ENCODE measurements at places on chromosomes 16 and 17. TPM values are rescaled to one million over a fixed set of nuclear protein-coding genes. Genes with fewer than 3 reads are reported as not detected.

DNA sequence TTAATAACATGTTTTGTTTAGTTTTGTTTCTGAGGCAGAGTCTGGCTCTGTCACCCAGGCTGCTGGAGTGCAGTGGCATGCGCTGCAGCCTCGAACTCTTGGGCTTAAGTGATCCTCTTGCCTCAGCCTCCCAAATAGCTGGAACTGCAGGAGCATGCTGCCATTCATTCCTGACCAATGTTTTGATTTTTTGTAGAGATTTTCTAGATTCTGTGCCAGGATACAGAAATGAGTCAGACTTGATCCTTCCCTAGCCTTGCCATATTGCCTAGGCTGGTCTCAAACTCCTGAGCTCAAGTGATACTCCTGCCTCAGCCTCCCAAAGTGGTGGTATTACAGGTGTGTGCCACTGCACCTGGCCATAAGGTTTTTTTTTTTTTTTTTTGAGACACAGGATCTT lies 17.7 kb downstream of the TAOK1 start:
- no peak for DNase-seq

DNA sequence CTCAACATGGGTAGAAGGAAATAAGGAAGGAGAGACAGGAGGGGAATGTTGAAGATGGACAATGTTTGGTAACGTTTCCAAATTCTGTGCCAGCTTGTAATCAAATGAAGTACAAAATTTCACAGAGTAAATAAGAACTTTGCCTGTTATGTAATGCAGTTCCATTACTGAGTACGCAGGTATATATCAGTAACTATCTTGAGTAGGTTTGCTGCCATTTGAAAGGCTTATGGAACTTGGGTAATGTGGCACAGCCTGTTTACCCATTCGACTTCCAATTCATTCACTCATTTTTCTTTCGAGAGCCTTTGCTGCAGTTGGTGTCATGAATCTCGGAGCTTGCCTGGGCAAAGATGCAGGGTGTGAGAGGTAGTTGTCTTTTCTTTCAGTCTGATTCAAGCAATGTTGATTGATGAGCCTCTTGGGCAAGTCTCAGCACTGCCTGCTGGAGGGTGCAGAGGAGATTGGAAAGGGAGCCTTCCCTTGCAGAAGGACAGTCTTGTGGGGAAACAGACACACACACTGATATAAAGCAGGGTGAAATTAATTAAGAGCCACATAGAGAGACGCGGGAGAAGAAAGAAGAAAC lies 53.4 kb downstream of the ZNF18 start:
- no peak for DNase-seq

GRCh38 chr16:66474750-66475199 lies 47.7 kb downstream of the BEAN1 start:
- no peak for DNase-seq

CCL17 gene
- total RNA-seq = not detected

KRT13 gene
- not detected for total RNA-seq

GRCh38 chr17:50918933-50919296 lies 52.8 kb upstream of the TOB1 start:
- DNase-seq = no peak

PNMT gene
- total RNA-seq = not detected

DNA sequence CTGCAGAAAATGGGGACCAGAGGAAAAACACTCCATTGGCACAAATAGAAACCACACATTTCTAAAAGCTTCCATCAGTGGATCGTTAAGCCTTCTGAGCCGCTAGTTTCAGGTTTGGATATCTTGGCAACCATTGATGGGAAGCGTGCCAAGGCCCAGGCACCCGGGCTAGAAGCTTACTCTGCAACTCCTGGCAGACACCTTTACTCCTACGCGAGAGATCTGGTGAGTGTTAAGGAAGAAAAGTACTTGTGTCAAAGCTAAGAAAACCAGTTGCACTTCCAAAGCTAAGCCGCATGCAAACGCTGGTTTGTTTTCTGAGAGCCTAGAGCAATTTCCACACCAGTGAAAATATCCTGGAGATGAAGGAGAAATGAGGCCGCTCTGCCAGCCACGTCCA lies 472.4 kb downstream of the PMP22 start:
- DNase-seq = no peak

- DNase-seq = no peak
These were observed 79.5 kb upstream of the CCL1 start for GRCh38 chr17:34442387-34443111.

- no peak for DNase-seq
These were observed 50.7 kb downstream of the NUP93 start for GRCh38 chr16:56780646-56781045.

GRCh38 chr17:48333034-48333530 lies 96.9 kb downstream of the SKAP1 start:
- no peak for DNase-seq

HOXB13 gene
- total RNA-seq = 3.8 TPM

DNA sequence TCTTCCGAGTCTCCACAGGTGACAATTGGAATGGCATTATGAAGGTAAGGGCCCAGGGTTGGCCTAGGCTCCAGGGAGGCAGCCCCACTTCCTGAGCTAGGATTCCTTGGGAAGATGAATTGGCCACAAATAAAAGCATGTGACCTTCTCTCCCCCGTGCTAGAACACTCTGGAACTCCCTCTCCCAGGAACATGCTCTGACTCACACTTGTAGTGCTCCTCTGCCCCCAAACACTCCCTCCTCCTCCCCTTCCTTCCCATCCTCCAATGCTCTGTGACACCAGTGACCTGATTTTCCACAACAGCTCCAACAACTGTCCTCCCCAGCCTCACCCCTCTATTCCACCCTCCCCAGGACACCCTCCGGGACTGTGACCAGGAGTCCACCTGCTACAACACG lies 16.4 kb upstream of the ABCC3 start:
- DNase-seq = no peak

TLCD3B gene
- total RNA-seq = 0.04 TPM

- peak; percentile 54 for DNase-seq
These were observed 18.5 kb downstream of the ANKRD40 start for GRCh38 chr17:50689251-50689650.

DNA sequence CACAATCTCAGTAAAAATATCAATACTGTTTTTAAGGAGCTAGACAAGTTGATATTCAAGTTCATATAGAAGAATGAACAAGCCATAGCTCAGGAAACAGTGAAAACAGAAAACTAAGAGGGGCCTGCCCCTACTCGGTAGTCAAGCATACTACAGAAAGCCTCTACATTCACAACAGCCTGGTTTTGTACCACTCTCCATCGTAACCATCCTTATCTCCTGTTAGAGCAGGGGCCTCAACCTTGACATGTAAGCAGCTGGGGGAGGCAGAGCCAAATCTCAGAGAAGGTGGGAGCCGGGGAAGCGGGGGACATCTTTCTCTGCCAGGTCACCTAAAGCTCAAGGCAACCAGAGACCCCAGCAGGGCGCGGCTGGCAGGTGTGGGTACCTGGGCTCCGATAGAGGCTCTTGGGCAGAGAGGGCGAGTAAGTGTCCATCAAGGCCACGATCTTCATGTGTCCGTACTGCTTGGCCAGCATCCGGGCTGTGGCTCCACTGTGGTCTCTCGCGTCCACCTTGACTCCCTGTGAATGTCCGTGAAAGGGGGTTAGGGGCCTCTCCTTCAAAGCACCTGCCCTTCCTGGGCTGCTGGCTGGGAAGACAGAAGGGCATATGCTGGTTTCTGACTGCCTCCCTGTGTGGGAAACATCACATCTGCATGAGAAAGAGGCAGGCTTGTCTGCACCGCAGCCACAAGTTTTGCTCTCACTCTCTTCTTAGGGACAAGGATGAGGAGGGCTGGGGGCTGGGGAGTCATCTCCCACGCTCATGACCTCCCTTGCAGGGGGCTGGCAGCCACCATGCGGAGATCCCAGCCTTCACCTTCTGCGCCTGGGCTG lies 20.2 kb downstream of the ANKS3 start:
- DNase-seq = no peak

DNA sequence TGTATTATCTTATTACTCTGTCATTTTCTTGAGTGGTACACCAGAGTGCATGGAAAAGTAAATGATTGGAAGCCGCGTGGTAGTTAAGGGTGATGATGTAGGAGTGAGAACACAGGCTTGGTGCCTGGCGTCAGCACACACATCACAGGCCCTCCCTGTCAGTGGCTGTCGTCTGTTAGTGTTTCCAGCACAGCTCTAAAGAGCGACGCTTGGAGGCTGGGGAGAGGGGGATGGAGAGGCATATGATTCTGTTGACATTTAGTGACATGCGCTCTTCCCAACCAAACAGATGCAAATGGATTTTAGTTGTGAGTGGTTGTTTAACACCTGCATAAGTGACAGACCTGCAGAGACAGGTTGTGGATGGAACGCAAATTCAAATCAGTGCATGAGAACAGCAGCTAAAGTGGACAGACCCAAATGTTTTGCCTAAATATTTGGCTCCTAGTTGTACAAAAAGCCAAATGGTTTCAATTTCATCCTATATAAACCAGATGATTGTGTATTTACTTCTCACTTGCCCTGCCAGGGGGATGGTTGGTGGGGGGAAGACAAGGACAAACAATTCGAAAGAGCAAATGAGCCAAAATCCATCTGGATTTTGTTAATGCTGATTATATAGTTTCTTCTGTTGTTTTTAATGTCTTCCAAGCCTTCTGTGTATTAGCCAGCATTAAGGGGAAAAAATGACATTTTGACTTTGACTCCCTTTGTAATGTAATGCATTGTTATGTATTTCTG lies 222.3 kb downstream of the WWOX start:
- DNase-seq = no peak

GRCh38 chr16:560204-560700 lies at the start of gene PRR35:
TSS of gene PRR35 (plus strand) at chr16:560394. CDS start at chr16:563295, 2,901 bp downstream.
- no peak for DNase-seq

GRCh38 chr17:67842648-67843047 lies 17.3 kb downstream of the BPTF start:
- no peak for DNase-seq

SOX9 gene
- 13.9 TPM for total RNA-seq

SLC16A13 gene
- 0.77 TPM for total RNA-seq

DNA sequence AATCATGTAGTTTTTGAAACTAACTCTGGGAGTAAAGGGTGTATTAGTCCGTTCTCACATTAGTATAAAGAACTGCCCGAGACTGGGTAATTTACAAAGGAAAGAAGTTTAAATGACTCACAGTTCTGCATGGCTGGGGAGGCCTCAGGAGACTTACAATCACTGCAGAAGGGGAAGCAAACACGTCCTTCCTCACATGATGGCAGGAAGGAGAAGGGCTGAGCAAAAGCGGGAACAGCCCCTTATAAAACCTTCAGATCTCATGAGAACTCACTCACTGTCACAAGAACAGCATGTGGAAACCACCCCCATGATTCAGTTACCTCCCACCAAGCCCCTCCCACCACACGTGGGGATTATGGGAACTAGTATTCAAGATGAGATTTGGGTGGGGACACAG lies 256.5 kb upstream of the TNRC6C start:
- no peak for DNase-seq

DNA sequence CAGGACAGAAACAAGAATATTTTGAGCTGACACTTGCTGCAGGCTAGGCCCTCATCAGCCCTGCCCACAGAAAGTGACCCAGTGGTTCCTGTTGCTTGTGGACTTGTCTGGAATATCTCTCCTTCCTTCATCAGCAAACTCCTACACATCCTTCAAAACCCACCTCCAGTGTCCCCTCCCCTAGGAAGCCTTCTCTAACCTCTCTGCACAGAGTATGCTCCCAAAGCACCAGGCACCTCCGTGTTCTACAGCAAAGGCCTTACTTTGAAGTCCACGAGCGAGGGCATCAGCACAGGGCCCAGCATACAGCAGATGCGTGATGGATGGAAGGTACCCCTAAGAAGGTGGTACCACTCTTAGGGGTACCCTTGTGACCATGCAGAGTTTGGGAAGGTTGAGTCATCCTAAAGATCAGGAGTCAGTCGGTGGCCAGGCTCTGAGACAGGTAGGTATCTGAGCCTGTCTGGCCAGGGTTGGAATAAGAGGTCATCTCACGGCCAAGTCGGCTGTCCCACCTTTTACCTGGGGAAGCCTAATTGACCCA lies 2.0 kb downstream of the CCDC102A start:
- no peak for DNase-seq

SPATA22 gene
- total RNA-seq = not detected

- no peak for DNase-seq
These were observed 26.1 kb downstream of the IKZF3 start for GRCh38 chr17:39838057-39838456.

GRCh38 chr17:79324194-79324593 lies 249.6 kb downstream of the ENGASE start:
- no peak for DNase-seq

DNA sequence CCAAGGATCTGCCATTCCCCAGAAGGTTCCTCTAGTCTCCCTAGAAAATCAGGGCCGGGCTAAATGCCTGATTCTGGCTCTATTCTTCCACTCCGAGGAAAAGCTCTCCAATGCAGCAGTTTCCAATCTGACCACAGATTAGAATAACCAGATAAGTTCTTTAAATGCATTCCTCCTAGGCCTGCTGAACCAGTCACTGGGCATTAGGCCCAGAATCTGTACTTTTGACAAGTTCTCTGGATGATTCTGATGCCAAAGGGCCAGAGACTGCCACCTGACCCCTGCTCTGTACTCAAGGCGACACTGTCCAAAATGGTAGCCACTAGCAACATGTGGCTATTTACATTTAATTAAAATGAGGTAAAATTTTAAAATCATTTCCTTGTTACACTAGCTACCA lies 22.3 kb downstream of the MAP3K14 start:
- DNase-seq = peak; percentile 70

GRCh38 chr16:89268987-89269735 lies 51.7 kb downstream of the ZNF778 start:
- DNase-seq = no peak

GRCh38 chr17:4073983-4074830 lies 68.6 kb downstream of the ZZEF1 start:
- DNase-seq = no peak

DNA sequence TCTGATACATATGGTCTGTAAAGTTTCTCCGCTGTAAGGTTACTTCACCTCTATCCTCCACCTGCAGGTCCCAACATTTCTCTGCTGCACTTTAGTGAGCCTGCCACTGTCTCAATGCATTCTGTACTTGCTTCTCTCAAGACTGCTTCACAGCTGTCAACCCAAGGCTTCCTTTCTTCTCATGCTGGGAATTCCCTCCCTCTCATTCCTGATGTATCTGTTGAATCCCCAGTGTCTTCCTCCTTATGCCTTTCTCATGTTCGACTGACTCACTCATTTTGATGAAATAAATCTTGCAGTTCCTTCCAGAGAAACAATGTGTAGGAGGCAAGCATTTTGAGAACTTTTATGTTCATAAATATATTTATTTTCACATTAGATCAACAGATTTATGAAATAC lies 288.3 kb downstream of the CNTNAP4 start:
- DNase-seq = no peak

CD68 gene
- 21.6 TPM for total RNA-seq
